ENCODE measurements at places on chromosomes 16 and 17. TPM values are rescaled to one million over a fixed set of nuclear protein-coding genes. Genes with fewer than 3 reads are reported as not detected.

DNA sequence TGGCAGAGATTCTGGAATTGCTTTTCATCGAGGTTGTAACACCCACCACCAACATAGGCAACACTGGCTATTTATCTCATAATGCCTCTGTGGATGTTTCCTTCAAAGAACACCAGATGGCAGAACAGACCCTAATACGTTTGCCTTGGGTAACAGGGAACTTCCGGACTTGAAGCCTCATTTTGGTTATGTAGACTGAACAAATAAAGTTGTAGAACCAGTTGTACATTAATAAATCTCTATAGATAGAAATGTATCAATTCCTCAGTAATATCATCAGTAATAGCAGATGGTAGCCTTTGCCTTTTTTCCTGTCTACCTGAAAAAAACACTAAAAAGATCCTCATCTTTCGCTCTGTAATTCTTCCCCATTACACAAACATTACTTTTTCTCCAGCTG lies 25.9 kb upstream of the APOH start:
- peak; percentile 83 for DNase-seq

DNA sequence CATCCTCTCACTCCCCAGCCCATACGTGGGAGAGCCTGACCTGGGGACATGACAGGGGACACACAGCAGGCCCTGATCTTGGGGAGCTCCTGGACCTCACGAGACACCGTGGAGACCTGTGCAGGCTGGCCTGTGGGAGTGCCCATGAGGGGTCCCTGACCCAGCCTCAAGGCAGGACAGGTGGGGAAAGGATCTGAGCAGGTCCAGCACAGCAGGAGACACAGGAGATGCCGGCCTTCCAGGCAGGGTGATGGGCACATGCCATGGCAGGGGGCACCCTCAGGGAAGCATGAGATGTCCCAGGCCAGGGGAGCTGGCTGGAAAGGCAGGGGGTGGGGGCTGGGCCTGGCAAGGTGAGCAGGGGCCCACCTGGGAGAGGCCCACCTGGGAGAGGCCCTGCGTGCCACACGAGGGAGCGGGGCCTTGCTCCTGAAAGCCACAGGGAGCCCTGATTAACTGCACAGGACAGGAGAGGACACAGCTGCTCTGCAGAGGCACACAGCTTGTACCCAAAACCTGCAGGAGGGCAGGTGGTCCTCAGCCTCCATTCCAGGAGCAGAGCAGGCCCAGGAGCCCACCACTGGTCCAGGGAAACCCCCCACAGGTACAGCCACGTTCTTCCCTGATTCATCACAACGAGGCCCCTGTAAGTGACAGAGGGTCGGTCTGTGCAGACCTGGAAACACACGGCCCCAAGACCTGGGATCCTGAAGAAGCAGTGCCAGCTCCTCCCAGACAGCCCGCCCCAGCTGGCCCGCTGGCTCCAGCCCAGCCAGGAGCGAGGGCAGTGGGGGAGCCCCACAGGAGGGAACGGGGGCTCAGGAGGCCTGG lies 26.6 kb upstream of the KRT17 start:
- DNase-seq: no peak

GRCh38 chr16:69193855-69194254 lies 6.9 kb downstream of the SNTB2 start:
- no peak for DNase-seq

DNA sequence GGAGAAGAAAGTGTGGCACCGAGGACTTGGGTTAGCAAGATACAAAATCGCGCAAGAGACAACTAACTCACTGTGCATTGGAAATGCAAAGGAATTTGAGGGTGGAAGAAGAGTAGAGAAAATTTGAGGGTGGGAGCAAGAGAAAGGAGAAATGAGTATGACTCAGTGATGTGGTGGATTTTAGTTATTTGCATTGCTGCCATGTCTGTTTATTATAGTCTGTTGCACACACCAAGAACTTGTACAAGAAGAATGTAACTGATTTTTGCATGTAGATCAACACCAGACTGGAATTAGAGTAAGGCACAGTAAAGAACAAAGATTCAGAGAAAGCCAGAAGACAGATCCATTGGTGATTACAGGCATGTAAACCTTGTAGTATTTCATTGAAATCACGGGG lies 71.6 kb upstream of the SMIM36 start:
- no peak for DNase-seq

DNA sequence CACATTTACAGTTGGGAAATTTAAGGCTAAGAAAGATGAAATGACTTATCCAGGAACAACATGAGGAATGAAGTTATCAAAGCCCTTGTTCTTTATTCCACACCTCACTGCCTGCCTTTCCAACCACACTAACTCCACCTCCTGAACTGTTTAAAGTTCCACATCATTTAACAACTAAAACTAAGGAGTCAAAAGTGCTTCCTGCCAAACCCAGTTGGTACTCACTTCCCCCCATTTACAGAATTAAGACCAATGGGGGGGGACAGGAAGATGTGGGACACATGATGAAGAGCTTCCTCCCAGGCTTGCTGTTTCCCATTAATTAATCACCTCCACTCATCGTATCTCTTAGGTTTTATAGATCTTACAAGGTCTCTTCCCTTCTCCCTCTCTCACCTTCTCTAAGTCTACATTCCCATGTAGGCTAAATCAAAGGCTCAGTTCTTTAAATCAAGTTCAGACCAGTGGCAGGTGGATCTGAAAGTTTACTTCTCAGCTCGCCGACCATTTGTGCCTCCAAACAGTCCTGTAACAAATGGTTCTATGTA lies 19.2 kb upstream of the TMEM101 start:
- DNase-seq: no peak

GRCh38 chr17:62898239-62898864 lies 67.7 kb upstream of the TANC2 start:
- no peak for DNase-seq

DNA sequence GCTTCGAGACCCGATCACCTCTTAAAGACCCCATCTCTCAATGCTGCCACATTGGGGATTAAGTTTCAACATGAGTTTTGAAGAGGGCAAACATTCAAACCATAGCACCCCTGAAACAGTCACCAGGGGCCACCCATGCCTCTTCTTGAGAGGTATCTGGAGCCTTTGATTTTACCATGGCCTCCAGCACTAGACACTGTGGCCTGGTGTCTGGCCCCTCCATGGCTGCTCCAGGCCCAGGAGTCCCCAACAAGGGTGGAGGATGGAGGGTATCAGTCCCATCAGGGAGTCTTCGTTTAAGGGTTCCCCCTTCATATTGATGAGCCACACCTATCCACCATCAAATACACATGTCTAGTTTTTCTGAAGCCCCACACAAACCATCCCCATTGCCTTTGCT lies 66.5 kb upstream of the CDH5 start:
- DNase-seq: no peak

GRCh38 chr16:75945916-75946457 lies 219.7 kb upstream of the CPHXL start:
- no peak for DNase-seq

- DNase-seq: no peak
These were observed 131.0 kb downstream of the MRTFB start for GRCh38 chr16:14202095-14202494.

DNA sequence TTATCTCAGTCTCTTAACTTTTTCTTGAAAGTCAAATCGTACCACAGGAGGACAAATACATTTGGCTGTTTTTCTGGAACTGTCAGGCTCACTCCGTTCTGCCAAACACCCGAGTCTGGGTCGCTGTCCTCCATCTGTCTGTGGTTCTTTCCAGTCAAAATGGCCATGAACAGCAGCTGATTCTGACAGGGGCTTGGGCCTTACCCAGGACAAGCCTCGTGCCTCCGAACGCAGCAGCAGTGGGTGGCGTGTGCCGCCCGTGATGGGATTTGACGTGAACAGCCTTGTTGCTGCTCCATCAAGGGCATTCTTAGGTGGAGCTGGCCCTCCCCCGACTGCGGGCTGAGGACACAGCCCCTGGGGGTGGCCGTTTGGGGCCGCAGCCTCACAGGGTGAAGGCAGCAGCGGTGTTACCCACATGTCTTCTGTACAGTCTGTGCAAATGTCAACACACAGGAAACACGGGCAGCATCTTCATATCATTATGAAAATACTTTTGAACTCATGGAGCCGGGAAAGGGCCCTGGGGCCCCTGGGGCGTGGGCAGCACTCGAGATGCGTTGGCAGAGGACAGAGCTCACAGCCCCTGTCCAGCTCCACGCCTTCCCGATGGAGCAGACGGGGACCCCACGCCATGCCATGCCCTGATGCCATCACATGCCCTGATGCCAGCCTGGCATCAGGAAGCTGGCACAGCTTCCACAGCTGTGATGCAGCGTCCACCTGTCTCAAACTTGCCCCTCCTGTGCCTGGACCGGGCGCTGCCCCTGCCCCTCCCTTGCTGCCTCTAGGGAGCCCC lies 8.6 kb upstream of the ACSF3 start:
- no peak for DNase-seq

GRCh38 chr16:9054460-9054859 lies 37.0 kb upstream of the HAPSTR1 start:
- no peak for DNase-seq

DNA sequence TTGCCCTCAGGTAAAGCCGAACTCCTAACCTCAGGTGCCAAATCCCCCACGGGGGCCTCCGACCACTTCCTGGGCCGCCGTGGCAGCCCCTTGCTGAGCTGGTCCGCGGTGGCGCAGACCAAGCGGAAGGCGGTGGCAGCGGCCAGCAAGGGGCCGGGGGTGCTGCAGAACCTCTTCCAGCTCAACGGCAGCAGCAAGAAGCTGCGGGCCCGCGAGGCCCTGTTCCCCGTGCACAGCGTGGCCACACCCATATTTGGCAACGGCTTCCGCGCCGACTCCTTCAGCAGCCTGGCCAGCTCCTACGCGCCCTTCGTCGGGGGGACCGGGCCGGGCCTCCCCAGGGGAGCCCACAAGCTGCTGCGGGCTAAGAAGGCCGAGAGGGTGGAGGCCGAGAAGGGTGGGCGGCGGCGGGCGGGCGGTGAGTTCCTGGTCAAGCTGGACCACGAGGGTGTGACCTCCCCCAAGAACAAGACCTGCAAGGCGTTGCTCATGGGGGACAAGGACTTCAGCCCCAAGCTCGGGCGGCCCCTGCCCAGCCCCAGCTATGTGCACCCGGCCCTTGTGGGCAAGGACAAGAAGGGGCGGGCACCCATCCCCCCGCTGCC lies 51.6 kb downstream of the ACTG1 start:
- DNase-seq: no peak

- no peak for DNase-seq
These were observed 888 bp downstream of the ACSM5 start for GRCh38 chr16:20410121-20410723.

DNA sequence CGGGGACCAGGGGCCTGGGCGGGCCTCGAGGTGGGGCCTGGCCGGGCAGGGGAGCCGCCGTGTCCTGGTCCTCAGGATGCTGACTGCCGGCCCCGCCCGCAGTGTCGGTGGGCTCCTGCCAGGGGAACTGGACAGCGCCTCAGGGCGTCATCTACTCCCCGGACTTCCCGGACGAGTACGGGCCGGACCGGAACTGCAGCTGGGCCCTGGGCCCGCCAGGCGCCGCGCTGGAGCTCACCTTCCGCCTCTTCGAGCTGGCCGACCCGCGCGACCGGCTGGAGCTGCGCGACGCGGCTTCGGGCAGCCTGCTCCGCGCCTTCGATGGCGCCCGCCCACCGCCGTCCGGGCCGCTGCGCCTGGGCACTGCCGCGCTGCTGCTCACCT lies 2.3 kb upstream of the PAQR4 start:
- DNase-seq: no peak

DNA sequence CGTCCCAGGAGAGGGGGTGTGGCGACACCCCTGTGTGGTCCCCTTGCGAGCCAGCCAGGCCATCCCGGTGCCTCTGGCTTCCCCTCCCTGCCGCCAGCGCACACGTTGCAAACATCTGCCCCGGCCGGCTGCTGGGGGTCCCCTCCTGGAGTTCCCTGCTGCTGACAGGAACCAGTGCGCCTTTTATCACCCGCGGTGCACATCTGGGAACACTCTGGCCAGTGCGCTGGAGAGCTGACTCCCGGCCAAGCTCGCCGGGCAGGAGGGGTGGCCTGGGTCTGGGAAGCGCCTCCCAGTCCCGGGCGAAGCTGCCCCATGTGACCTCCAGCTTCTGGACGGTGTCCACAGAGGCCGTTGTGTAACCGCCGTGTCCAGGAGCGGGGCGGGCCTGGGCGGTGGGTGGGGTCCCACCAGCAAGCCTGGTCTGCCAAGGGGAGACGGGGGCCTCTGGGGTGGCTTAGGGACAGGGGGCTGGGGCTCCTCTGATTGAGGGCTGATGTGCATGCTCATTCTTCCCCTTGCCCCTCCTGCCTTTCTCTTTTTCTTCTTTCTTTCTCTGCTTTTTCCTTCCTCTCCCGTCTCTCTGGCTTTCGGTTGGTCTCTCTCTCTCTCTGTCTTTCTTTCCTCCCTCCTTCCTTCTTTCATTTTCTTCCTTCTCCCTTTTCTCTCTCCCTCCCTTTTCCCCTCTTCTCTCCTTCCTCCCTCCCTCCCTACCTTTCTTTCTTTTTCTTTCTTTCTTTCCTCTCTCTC lies 25.2 kb upstream of the CIBAR2 start:
- peak; percentile 85 for DNase-seq

GRCh38 chr17:2239882-2240430 lies 63.6 kb downstream of the SMG6 start:
- DNase-seq: peak; percentile 51

DNA sequence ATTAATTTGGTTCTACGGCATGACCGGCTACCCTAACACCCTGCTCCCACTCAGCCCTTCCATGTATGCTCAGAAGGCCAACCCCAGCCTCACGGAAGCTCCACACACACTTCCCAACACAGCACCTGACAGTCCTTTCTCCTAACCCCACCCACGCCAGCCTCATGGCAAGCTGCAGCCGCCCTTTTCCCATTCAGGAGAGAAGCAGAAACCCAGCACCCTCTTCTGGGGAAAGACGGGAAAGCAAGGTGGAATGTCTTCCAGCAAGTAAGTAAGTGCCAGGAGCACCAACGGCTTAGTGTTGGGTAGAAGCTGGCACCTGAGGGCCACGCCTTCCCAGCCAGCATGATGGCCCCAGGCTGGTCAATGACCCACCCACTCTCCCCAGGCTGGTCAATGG lies 32.1 kb downstream of the ABR start:
- DNase-seq: peak; percentile 77

DNA sequence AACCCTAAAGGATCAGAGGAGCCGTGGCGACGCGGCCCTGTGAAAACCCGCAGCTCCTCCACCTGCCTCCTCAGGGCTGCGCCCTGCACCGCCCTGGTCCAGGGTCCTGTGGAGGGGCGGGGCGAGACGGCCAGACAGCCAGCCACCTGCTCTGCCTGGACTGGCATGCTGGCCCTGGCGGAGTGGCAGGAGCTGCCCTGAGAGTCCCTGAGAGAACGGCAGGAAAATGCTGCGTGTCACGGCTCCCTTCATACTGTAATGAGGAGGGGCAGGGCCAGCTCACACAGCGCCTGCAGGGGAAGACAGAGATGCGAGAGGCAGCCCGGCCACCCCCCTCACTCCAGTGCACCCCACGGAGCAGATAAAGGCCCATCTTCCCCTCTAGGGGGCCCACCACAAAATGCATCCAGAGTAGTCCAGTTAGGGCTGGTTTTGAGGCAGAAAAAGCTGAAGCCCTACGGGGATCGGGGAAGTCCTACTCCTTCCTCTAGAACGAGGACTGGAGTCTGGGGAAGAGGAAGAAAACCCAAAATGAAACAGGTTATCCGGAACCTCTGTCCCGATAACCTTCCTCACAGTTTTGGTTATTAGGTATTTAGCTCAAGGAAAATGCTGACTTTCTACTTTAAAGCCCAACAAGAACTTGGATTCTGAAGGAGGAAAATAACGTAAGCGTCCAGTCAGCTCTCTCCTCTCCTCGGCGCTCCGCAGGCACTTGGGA lies 97.6 kb upstream of the DNAH17 start:
- no peak for DNase-seq

NPIPA2 gene
- not detected for total RNA-seq

CDH13 gene
- total RNA-seq: 0.51 TPM

TBC1D3H gene
- total RNA-seq: not detected

NOTUM gene
- total RNA-seq: 0.45 TPM

ST6GALNAC1 gene
- not detected for total RNA-seq

PRR35 gene
- total RNA-seq: not detected

SCNN1G gene
- total RNA-seq: not detected
